ENCODE measurements at places on chromosomes 6 and 20.

- DNase-seq: no peak
Observed at GRCh38 chr6:2725999-2726567, 24.6 kb downstream of the MYLK4 start.

DNA sequence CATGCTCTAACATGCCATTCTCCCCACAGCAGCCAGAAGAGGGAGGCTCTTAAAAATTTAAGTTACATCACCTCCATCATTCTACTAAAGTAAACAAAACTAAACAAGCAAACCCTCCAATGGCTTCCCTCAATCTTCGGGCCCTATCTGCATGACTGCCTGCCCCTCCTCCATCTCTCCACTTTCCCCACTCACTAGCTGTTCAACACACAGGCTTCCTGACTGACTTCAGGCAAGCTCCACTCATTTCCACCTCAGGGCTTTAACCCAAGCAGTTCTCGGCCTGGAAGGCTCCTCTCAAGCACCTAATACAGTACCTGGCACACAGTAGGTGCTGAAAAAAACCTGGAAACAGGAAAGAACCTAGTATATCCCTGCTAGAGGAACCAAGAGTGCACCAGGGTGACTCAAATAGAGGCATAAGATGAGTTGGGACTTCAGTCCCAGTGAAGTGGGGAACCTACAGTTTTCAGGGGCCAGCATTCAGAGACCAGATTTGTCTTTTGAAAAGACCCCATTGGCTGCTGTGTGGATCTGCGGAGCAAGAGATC lies 2.8 kb downstream of the AHCY start:
- DNase-seq: no peak

DNA sequence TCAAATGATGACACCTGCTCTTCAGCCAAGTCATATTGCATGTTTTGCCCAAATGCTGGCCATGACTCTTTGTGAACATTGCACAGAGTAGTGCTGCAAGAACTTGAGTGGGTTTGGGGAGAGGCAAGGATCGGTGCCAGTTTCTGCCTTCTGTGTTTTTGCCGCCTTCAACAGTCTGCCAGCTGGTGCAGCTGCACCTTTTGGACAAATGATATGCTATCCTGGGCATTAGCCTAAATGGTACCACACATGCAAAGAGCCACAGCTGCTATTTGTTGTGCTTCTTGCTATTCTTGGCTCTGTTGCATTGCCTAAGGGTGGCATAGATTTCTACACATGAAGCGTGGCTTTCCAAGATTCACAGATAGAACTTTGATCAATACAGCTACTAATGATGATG lies 189.0 kb upstream of the CCN2 start:
- DNase-seq: no peak

DNA sequence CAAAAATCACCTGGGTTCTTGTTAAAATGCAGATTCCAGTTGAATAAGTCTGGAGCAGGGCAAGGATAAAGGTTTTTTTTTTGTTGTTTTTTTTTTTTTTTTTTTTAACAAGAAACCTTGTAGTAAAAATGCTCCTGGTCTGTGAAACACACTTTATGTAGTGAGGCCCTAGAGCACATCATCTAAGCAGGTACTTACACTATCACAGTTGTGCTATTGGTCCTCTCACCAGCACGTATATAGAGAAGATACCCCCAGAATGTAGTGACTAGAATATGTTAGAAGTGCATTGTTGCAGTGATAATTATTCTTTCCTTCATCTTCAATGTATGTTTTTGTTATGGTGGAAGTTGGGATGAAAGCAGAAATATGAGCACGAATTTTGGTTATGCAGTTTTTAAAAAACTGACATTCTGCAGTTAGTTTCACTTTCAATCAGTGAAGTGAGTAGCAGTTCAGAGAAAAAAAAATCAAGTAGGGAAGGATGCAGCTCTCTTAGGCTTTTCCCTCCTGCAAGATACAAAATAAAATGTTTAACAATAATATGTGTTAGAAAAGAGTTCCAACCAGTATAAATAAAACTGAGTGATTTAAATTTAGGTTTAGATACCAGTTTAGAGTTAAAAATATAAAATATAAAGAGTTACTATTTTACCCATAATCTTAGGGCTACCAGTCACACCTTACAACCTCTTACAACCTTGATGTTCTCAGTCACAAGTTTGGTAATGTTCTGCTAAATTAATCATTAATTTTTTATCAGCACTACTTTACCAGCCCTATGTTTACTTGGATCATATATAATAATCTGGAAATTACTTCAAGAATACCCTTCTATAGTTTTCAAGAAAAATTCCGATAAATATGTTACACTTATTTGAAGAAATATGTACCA lies 9.2 kb upstream of the DEFB113 start:
- DNase-seq: no peak

- DNase-seq: no peak
Observed at GRCh38 chr6:95805699-95806098, 210.1 kb upstream of the FUT9 start.

- DNase-seq: no peak
Observed at GRCh38 chr20:16147216-16147615, 426.0 kb downstream of the KIF16B start.

- no peak for DNase-seq
Observed at GRCh38 chr20:12180107-12180661, 262.5 kb downstream of the BTBD3 start.

DNA sequence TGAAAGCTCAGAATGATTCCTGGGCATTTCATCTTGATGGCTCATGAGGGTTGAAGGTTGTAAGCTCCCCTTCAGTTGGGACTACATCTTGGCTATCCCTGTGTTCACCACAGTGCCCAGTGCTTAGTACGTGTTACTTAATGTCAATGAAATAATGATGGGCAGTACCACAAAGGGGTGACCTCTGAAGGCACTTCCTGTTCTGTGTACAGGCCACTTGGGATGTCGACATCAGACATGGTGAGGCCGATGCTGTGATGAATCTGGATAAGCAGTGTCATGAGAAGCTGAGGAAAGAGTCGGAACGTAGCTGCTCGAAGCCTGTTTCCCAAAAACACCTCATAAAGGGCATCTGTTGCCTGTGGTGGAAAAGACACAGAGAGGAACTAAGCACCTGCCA lies 27.6 kb upstream of the RBL1 start:
- no peak for DNase-seq

- no peak for DNase-seq
Observed at GRCh38 chr20:31974296-31974695, 6.3 kb downstream of the XKR7 start.

GRCh38 chr6:28139860-28140543 lies 1.7 kb upstream of the ZKSCAN8 start:
- DNase-seq: no peak

GRCh38 chr6:111173341-111173740 lies 86.0 kb downstream of the SLC16A10 start:
- DNase-seq: no peak

DNA sequence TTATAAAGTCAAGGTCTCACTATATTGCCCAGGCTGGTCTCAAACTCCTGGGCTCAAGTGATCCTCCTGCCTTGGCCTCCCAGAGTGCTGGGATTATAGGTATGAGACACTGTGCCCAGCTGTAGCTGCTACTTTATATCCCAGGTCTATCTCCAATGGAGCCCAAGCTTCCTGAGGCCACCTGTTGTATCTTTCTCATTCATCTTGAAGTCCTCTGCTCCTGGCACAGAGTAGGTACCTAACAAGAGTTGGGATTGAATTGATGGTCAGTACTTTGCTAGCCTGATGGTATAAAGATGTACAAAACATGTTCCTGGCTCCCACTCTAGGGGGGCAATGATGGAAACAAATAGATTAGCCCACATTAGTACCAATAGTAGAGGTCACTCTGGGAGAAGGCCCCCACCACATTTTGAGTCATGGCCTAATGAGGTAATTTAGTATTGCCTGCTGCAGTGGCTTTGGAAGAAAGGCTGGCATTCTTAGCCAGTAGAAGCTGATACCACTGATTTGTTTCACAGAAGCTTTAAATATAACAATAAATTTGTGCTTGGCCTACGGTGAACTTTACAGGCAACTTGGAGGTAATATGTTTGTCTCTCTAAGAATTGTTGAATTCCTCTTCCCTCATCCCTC lies 5.4 kb downstream of the PTPN1 start:
- DNase-seq: no peak

DNA sequence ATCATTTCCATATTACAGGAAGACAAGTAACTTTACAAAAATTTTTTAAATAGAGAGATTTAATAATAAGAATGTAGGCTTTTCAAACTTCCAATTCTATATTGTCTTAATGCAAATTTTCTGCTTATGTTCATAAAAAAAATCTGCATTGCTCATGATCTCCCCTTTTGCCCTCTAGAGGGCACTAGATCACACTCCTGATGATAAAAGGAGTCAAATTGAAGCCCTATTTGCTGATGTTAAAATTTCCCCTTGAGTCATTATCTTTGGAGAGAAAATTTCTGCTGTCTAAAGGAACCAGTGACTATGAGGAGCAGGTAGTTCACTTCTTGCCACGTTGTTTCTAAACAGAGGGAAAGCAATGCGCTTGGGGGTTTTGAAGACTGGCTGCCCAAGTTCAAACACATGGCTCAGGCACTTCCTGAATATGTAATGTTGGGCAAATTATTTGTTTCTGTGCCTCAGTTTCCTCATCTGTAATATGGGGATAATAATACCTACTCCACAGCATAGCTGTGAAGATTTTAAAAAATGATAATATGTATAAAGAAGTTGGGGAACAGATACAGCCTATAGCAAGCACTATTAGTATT lies 874.2 kb downstream of the TFAP2A start:
- no peak for DNase-seq

Measured in activated naive CD4-positive, alpha-beta T cell (primary cell).